NCI-H446 (cell line): ENCODE measurements at places on chromosomes 3 and 15.

DNA sequence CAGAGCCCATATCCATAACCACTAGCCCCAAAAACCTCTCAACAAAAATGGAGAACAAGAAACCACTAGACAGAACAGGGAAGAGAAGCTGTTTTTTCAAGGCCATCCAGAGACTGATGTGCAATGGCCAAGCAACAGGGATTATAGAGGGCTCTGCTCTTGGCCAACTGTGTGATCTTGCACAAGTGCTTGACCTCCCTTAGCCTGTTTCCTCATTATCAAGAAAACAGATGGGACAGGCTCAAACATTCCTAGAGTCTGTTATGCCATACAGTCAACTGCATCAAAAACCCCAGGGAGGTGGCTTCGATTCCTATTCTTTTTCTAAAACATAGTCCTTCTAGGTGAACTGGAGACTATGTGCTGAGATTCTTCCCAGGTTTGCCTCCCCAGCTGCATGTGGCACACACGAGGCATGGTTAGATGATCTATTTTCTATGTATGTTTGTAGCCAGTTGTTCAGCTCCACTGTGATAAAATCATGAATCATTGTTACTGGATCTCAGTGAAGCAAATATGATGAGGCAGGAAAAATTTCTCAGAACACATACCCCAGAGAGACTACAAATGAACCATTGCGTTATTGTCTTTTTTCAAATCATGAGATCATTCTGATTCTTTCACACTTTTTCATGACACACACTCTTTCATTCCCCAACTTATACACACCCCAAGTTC lies 132.9 kb upstream of the TGFBR2 start:
- DNase-seq, result no peak

DNA sequence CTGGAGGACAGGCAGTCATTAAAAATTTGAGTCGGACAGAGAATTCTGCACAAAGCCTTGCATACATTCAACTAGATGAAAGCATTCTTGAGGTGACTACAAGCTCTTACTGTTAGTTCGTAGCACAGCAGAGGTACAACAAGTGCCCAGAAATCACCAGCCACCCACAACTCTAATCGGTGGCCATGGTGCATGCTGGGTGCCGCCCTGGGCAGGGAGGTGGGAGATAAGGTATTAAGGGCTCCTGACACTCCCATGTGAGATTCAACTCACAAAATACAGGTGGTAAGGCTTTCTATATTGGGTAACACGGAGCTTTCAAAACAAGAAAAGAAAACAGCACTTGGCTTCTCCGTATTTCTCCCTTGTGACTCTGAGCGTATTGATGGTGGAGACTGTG lies 66.0 kb downstream of the MEIS2 start:
- no peak for DNase-seq

GRCh38 chr15:77370580-77370979 lies 49.3 kb downstream of the PEAK1 start:
- no peak for DNase-seq

DNA sequence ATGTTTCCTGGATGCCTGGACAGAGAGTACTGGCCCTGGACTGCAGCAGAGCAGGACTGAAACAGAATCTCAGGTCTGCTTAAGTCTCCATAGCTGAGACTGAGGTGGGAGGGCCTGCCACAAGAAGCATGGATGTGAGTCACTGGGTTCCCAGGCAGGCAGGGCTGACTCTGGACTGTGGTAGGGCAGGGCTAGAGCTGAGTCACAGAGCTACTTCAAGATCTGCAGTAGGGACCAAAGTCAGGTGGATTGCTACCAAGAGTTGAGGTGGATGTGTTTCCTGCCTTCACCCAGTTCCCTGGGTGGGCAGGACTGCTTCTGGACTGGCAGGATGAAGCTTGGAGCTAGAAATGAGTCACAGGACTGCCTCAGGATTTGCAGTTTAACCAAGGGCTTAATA lies 282.9 kb downstream of the AGBL1 start:
- DNase-seq, result no peak

DNA sequence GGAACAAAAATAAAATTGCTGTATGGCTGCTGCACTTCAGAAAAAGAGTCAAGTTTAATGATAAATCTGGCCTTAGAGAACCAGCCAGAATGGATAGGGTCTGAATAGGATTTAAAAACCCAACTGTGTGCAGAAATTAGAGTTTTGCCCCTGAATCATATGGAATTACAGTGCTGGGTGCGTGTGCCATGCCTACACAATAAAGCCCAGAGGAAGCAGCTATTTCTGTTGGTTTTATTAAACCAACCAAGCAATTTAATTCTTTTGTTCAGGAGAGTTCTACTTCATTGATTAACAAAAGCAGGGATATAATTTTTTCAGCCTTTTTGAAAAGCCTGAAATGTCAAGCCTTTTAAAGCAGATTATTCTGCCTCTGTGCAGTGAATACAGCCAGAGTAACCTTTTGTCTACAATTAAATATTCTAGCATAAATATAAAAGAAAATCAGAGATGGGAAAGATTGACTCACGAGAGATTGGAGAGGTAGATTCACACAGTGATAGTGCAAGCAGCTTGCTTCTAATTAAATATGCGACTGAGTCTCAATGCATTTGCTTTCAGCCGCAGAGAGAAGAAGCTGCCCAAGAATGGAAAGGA lies 66.7 kb upstream of the DNAJC19 start:
- DNase-seq, result no peak

- peak; percentile 78 for DNase-seq
Observed at GRCh38 chr15:28110481-28110881, 11.4 kb upstream of the OCA2 start.

DNA sequence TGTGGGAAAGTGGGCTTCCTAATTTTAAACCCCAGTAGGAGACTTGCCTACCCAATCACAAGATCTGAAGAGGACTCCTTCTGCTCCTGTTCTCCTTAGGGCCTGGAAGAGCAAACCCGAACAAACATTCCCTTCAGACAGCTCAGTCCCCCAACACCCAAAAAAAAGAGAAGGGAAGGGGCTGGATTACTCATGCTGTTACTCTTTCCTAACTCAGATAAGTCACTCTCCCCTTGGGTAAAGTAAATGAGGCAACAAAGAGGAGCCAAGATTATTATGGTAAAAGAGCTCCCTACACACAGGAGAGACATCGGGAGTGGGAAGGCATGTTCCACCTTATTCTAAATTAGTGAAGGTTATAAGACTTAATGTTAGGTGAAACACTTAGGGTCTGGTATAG lies 18.1 kb upstream of the LEKR1 start:
- no peak for DNase-seq

GRCh38 chr3:196194542-196194915 lies 16.7 kb downstream of the ZDHHC19 start:
- no peak for DNase-seq

DNA sequence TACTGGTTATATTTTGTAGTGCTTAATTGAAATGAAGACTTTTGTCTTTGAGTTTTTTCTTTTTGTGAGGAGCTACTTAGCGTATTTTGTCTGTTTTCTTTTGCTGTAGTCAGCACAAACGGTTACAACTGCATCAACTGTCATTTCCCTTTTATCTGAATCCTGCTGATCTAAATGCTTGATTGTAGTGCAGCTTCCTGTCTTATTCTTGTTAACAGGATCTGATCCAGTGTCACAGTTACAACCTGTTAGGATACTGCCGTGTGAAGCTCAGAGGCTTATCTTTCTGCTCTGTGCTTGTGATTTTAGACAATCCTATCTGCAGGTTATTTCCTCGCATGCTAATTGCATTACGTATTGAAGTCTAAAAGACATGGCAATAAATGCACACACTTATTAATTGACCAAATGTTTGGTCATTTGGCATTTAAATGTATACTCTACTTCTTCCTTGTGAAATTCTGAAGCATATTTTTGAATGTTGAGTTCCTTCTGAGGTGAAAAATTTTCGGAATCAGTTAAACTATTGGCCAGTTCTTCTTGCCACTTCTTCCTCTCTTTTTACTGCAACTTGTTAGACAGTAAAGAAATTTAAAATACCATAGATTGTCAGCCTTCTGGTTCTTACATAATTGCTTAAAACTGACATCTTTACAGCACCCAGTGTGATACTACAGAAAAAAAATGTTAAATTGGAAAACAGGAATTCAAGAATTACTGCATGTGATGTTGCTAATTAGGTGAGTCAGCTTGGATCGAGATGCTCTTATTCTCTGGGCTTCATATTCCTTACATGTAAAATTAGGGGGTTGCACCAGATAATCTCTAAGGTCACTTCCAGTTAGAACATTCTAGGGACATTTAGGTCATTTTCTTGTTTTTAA lies 168.2 kb downstream of the MBNL1 start:
- DNase-seq, result no peak

DNA sequence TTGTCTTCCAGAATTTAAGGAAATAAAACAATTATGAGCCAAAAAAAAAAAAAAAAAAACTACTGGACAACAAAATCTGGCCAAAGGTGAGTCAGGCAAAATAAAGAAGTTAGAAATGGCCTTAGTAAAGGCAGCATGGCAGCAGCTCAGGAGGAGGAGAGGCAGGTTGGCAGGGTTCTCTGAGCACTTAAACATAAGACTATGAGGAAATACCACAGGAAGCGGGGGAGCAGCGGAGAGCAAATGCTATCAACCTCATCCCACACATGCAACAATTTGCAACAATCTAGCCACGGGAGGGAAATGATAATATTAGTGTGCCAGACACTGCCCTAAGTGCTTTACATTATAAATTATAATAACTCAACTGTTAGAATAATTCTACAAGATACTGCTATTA lies 247.3 kb upstream of the NSMCE3 start:
- DNase-seq, result no peak

- no peak for DNase-seq
Observed at GRCh38 chr15:50189633-50190032, 7.6 kb downstream of the SLC27A2 start.

DNA sequence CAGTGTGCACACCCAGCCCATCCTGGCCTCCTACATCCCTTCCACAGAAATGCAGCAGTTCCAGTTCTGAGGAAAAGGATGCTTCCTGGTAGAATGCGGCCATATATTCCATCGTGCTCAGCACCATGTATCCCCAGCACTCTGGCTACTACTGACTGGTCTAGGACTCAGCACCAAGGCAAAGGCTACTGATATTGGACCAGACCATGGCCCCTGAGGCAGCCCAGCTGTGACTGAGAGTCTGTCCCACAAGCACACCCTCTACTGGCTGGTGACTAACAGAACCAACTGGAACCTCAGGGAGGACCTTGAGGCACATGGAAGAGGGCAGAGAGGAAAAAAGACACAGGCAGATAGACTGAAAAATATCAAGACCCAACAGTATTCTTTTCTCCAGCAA lies 30.0 kb downstream of the TARS3 start:
- no peak for DNase-seq

- no peak for DNase-seq
Observed at GRCh38 chr3:178129109-178129508, 407.1 kb upstream of the KCNMB2 start.

DNA sequence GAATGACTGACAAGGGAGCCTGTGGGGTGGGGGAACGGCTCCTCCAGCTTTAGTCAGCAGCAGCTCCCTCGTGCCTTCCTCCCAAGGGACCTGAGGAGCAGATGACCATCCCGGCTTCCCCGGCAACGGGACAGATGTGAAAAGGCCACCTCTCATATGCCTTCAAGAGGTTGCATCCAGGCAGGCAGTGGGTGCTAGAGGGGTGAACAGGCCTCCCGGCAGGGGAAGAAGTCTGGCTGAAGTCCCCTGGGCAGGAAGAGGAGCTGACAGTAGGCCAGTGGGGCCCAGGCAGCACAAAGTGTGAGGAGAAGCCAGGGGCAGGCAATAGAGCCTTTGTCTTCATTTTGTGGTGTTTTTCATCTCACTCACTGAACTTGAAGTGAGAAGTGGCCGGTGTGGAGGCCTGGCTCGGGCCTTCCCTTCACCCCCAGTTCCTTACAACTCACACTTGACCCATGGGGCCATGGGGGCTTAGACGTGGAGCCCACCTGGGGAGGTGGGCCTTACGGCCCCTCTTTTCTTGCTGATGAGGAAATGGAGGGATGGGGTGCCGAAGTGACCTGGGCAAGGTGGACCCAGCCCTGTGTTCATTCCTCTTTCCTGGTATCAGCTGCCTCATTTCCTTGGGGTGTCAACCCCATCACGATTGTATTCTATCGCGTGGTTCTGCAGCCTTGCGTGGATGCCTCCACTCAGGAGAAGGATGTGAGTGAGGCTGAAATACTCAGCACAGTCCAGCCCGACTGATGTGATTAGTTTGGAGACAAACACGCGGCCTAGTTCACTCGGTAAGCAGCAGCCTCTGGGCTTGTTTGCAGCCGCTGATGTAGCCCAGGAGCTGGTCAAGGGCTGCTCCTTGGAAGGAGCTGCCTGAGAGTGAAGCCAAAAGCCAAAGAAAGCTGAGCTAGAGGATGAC lies 115.5 kb upstream of the ALDH1A3 start:
- DNase-seq, result no peak
